ENCODE measurements at places on chromosomes 5 and 9.

GRCh38 chr9:128191406-128192046 lies at the start of gene CIZ1:
TSS of gene CIZ1 (minus strand) at chr9:128191572. CDS start at chr9:128190857, 715 bp downstream.
- peak; percentile 84 for DNase-seq

GRCh38 chr9:72826996-72827949 lies 125.6 kb downstream of the ALDH1A1 start:
- no peak for DNase-seq

GRCh38 chr5:103340717-103341388 lies 82.3 kb downstream of the MACIR start:
- no peak for DNase-seq

DNA sequence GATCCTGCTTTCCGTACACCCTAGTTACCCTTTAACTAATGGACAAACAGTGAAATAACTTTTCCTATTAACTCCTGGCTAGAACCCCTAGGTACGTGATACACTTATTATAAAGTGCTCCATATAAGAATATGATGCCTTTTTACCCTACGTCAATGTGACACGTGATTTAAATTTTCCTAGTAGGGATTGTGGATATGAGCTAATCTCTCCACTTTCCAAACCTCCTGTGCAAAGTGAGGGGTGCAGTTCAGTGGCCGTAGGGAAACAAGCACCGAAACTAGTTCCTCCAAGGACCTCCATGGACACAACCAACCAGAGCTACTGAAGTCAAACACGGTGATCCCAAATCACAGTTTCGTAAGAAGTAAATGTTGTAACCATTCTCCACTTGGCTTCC lies 19.3 kb downstream of the NFIB start:
- no peak for DNase-seq

DNA sequence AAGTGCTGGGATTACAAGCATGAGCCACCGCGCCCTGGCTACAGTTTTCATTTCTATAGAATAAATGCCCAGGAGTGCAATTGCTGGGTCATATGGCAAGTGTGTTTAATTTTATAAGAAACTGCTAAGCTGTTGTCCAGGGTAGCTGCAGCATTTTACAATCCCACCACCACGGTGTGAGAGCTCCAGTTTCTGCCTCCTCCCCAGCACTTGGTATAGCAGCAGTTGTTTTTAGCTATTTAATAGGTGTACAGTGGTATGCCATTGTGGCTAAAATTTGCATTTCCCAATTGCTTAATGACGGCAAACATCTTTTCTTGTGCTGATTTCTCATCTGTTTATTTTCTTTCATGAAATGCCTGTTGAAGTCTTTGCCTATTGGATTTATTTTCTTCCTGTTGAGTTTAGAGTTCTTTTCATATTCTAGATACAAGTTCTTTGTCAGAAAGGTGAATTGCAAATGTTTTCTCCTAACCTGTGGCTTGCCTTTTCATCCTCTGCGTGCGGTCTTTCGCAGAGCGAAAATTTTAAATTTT lies 100.3 kb downstream of the NDFIP1 start:
- DNase-seq = no peak

GRCh38 chr9:34374905-34375552 lies 1.7 kb downstream of the MYORG start:
- DNase-seq = no peak

DNA sequence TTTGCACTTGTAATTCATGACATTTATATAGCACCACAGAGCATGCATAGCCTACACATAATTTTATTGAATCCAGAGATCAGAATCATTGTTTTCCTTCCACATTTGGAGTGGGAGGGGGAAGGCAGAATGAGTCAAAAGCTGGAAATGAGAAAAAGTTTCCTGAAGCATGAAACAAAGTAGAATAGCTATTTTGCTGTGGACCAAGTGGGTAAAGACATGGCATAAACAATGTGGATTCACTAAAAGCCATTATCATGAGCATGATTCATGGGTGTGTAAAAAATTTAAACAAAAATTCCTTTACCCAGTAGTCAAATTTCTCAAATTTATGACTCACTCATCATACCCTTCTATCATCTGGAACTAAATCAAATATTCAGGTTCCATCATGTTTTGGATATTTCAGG lies 97.9 kb downstream of the YIPF5 start:
- DNase-seq = no peak

GRCh38 chr5:100539519-100539918 lies 4.3 kb downstream of the FAM174A start:
- DNase-seq = no peak

DNA sequence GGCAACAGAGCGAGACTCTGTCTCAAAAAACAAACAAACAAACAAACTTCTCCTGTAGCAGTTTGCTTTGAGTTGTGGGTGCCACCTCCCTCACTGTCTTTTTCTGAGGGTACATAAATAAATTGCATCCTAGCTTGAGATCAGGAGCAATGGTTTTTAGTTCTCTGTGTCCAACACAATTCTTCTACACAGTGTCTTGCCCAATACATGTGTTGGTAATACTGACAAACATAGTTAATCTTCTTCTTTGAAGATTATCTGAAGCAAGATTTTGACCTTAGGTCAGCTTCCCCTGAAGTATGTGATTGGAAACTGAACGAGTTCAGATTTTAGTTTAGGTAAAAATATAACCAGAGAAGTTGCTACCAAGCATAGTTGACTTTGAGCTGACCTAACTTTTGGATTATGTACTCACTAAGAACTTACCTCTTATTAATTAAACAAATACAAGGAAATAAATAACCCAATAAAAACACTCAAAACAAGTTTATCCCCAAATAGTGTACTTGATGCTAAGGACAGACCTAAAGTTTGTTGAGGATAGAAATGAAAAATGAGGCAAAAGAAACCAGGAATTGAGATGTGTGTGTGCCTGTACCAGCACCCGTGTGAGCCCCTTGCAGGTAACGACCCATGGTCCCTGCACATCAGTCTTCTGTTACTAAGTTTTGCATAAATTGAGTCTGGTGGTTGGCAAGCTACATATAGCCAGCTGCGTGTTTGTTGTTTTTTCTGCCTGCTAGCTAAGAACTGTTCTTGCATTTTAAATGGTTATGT lies 16.2 kb downstream of the TJP2 start:
- no peak for DNase-seq

DNA sequence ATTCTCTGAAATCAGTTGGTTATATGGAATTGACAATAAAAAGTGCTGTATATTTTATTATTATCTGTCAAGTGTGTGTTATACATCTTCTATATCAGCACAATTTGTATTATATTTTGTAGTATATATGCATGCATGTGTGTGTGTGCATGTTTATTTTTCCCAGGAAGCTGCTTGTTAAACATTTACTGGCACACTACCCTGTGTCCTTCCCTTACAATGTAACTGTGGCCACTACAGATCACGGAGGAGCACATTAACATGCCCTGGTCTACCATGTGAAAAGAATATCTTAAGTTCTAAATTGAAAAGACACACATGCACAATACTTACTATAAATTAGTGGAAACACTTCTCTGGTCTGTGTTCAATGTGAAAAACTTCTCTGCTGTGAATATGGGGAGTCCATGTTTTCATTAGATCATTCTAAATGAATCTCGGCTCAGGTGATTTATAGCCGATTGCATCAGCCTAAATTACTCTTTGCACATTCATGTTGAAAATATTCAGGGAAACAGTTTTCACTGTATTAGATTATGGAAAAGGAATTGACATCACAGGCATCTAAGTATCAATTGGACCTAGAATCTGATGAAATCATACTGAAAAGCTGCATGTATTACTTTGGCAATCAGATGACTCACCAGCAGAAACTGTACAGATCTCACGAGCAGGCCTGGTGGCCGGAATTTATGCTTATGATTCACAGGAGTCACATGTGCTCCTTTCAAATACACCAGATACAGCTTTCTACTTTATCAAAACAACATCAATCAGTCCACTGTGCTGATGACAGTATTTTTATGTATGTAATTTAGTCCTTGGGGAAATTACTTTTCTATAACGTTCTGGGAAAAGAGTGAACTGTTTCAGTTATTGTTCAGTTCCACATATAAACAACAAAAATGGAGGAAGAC lies 39.4 kb downstream of the LURAP1L start:
- no peak for DNase-seq
